Suppressor macrophage treated with lipopolysaccharide for 1 hour (primary cell): ENCODE measurements at places on chromosomes 3 and 15.

DNA sequence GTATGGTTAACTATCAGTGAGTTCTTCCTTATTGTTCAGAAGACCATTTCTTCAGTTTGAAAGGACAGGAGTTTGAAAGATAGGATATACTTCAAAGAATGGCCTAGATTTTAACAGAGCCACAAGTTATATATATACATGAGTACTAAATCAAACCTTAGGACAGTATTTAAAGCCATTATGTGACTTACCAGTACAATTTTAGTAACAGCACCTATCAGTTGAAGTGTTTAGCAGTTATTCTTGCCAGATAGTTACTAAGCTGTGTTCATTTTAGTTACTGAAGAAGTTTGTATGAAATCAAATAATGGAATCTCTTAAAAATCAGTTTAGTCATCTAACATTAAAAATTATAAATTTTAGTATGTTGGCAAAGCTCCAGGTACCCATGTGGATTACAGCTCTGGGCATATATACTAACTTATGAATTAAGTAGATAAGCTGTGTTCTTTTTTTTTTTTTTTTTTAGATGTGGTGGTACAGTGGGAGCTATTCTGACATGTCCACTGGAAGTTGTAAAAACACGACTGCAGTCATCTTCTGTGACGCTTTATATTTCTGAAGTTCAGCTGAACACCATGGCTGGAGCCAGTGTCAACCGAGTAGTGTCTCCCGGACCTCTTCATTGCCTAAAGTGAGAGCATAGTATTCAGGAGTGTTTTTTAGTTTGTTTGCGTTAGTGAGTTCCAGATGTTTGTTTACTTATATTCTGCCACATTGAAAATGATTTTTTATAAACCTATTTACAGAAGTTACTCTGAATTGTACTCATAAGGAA is 14.6 kb downstream of the SLC25A36 start:
- no peak for DNase-seq

- no peak for DNase-seq
Measured at GRCh38 chr15:65827065-65827464, 35.0 kb upstream of the DENND4A start.

DNA sequence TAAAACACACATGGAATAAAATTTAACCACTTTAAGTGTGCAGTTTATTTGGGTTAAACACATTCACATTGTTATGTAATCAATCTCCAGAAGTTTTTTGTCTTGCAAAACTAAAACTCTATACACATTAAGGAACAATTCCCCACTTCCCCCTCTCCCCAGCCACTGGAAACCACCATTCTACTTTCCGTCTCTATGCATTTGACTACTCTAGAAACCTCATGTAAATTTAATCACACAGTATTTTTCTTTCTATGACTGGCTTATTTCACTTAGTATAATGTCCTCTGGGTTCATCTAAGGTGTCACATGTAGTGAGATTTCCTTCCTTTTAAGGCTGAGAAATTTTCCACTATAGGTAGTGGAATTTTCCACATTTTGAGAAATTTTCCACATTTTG is 568.7 kb upstream of the UBE2E2 start:
- peak; percentile 72 for DNase-seq

GRCh38 chr15:92947071-92947730 is 47.1 kb downstream of the CHD2 start:
- DNase-seq, result no peak

DNA sequence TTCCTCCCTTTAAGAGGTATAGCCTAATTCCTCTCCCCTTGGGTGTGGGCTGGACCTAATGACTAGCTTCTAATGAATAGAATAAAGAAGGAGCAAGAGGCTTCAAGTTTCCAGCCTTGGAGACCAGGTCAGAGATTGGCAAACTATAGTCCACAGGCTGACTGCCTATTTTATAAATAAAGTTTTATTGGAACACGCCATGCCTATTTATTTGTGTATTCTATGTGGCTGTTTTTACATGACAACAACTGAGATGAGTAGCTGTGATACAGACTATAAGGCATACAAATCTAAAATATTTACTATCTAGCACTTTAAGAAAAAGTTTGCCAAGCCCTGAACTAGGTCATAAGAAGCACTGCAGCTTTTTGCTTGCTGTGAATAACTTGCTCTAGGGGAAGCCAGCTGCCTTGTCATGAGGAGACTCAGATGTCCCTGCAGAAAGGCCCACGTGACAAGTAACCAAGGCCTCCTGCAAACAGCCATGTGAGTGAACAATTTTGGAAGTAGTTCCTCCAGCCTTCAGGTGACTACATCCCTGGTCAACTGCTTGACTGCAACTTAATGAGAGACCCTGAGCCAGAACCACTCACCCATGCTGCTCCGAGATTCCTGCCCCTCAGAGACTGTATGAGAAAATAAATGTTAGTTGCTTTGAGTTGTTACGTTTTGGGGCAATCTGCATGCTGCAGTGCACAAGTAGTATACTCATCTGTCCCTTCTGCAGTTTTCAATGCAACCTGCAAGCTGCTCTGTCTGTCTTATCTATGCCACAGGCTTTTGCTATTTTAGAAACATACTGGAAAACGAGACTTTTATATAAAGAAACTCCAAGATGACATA is 21.1 kb upstream of the MAP3K13 start:
- DNase-seq, result no peak

DNA sequence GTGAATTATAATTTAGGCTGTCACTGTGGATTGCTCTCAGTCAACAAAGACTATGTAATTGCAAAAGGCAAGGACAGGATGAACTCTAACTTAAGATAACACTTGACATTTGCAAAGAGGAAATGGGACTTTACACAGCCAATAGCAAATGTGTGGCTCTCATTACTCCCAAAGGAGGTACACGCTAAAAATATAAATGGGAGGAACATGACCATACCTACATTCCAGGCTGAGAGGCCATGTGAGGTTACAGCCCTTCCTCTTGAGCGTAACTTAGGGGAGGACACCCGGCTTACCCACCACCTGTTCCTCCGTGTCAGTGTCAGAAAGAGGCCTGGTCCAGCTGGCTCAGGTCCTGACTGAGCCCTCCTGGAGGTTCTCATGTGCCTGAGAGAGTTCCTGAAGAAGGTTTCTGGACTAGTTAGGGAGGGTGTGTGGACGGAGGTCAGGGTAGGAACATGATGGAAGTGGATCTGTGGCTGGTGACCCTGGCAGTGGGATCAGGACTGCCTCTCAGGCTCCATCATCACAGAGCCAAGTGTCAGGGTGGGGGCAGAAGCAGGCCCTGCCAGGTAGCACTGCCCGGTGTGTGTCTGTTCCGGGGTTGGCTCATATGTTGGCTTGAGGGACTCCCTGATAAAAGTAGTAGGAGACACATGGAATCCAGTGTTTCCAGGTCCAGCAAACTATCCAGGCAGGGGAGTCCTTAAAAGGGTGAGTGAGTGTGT is 7.9 kb downstream of the POPDC2 start:
- no peak for DNase-seq

- DNase-seq, result no peak
Measured at GRCh38 chr3:156390846-156391245, 164.1 kb downstream of the SSR3 start.

GRCh38 chr3:12759693-12760565 is 870 bp upstream of the TMEM40 start:
- no peak for DNase-seq

- no peak for DNase-seq
Measured at GRCh38 chr15:66588971-66589370, 23.2 kb upstream of the LCTL start.

DNA sequence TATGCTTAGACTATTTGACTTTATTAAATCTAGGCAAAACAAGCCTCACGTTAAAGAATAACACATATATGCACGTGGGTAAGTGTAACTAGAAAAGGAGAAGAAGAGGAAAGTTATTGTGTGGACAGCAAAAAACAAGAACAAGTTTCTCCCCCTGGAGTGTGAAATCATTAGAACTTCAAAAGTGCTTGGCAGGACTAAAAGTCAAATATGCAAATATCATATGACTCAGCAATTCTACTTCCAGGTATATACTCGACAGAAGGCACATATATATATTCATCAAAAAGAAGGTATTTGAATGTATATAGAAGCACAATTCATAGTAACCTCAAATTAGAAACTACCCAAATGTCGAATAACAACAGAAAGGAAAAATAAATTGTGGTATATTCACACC is 68.9 kb upstream of the STXBP5L start:
- no peak for DNase-seq

DNA sequence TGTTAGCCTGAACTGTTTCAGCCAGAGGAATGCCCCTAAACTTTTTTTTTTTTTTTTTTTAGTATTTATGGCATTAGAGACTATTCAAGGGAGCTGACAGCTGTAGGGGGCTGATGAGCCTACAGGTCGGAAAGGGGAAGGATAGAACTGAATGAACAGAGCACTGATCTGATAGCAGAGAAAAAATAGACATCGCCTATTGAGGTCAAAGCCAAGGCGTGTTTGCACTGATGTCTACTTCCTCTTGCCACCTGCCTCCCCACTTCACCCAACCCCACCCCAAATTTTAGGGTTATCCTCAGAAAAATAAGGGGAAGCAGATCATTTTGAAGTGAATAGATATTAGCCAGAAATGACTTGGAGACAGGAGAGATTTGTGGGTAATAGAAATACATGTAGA is 3.0 kb upstream of the ZMAT3 start:
- no peak for DNase-seq

GRCh38 chr15:71572452-71573053 is 237.8 kb upstream of the NR2E3 start:
- no peak for DNase-seq

GRCh38 chr3:51942603-51943450 is 664 bp downstream of the PARP3 start:
- peak; percentile 61 for DNase-seq

- DNase-seq, result no peak
Measured at GRCh38 chr3:87025661-87026645, 35.0 kb upstream of the VGLL3 start.

- no peak for DNase-seq
Measured at GRCh38 chr3:12948371-12948770, 107.0 kb upstream of the RPL32 start.

DNA sequence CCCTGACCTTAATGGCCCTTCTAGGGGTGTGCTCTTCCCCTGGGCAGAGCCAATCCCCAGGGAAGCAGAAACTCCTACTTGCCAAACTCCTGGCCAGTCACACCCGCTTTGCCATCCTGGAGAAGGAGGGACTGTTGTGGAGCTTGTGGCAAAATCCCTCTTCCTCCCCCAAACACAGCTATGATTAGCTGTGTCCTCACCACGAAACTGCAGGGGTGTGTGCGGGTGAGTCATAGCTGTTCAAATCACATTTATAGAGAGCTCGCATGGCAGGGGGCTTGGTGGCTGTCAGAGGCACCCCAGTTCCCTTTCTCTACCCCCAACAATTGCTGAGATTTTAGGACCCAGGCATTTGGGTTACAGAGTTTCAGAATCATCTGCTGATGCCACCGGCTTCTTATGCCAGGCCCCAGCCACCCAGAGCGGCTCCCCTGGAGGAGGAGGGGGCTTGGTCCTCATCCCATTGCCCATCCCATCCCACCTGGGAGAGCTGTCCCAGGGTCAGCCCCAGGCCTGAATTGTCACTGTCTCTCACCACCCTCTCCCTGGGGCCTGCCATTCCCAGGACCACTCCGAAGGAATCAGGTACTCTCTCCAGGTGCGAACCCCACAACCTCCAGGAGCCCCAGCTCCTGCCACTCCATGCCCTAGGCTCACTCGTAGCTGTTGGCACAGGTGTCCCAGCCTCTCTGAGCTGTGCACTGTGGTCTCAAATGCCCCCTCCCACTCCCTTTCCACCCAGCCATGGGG is 28.8 kb upstream of the MAGEF1 start:
- peak; percentile 89 for DNase-seq

DNA sequence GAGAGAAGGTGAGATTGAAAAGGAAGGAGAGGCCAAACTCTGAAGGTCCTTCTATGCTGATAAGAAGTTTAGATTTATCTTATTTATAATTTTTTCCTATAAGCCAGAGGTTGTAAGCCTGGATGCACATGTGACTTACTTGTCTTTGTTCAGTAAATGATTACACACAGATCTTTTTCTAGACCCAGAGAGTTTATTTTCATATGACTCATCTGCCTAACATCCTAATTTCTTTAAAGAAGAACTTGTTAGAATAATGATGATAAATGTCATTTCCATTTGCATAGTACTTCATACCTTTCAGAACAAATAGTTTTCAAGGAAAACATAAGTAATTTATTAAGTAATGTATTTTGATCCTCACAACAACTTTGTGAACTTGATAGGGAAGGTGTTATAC is 434.8 kb upstream of the DPH6 start:
- no peak for DNase-seq
